Stimulated activated CD8-positive, alpha-beta memory T cell treated with anti-CD3 and anti-CD28 coated beads, Interleukin-12 subunit alpha, Interleukin-12 subunit beta, amount 100 ng/mL, for 1 hour (primary cell): ENCODE measurements at places on chromosomes 6 and 20.
A peak's percentile ranks its signal among the peaks of the same experiment; 100 is the strongest.

GRCh38 chr6:64233746-64234145, 598.1 kb downstream of the PHF3 start:
- DNase-seq, result no peak

GRCh38 chr6:157410045-157410444, 29.1 kb downstream of the ZDHHC14 start:
- DNase-seq, result no peak

- no peak for DNase-seq
These were observed 32.3 kb upstream of the TRDN start for GRCh38 chr6:123668965-123669591.

- no peak for DNase-seq
These were observed 111.2 kb downstream of the SCML4 start for GRCh38 chr6:107712665-107713551.

DNA sequence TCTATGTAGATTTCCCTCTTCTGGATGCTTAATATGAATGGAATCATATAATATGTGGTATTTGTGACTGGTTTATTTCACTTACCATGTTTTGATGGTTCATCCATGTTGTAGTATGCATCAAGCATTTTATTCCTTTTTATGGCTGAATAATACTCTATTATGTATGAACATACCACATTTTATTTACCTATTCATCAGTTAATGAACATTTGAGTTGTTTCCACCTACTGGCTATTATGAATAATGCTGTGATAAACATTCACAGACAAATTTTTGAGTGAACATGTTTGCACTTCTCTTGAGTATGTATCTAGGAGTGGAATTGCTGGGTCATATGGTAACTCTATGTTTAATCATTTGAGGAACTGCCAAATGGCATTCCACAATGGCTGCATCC, 14.9 kb upstream of the ZNF451 start:
- DNase-seq, result no peak

DNA sequence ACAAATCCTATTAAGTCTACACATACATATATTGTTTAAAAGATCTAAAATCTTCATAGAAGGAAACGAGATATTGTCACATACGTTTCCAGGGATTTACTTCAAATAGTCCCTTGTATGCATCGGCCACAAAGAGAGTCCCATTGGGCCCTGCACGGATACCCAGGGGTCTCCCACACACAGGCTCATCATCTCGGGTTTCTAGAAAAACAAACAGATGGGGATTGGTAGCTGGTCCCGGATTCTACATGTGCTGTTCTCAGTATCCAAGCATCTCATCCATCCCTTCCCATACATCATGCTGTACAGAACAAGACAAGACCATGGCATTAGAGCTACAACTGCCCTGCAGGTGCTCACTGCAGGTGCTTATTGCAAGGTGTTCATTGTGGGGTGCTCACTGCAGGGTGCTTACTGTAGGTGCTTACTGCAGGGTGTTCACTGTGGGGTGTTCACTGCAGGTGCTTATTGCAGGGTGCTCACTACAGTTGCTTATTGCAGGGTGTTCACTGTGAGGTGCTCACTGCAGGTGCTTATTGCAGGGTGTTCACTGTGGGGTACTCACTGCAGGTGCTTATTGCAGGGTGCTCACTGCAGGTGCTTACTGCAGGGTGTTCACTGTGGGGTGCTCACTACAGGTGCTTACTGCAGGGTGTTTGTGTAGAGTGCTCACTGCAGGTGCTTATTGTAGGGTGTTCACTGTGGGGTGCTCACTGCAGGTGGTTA, 21.0 kb downstream of the APMAP start:
- no peak for DNase-seq

GRCh38 chr6:89298680-89299465, 16.2 kb downstream of the GABRR2 start:
- DNase-seq, result peak; percentile 20

- no peak for DNase-seq
These were observed 303 bp downstream of the ILRUN start for GRCh38 chr6:34696189-34696738.

- no peak for DNase-seq
These were observed 16.2 kb downstream of the KCNK17 start for GRCh38 chr6:39298061-39298460.

DNA sequence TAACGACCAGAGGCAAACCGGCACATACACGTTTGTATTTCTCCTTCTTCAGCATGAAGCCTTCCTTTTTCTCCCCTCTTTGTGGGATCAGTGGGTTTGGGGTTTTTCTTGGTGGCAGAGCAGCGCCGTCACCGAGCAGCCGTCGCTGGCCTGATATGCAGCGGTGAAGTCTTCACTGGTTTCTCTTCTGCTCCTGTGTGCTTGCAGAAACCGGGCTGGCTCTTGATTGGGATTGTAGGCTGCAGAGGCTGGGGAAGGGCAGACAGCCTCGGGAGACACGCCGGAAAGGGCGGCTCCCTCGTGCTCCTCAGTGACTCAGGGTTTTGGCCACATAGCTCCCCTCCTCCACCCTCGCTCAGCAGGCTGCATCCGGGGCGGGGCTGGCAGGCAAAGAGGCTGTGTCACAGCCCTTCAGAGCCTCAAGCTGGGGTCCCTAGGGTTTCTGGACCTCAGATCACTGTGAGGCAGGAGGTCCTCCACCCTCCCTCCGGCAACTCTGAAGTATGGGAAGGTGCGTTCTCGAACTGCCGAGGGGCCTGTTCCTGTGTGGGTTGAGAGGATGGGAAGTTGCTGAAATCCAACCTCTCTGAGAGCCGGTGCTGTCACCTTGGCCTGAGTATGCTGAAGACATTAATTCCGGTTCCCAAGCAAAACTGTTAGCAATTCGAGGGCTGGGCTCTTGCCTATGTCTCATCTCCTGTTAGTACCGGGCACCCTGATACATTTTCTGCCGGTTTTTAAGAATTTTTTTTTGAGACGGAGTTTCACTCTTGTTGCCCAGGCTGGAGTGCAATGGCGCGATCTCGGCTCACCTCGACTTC, 24.2 kb downstream of the NQO2 start:
- peak; percentile 87 for DNase-seq

- no peak for DNase-seq
These were observed 42.2 kb downstream of the FLRT3 start for GRCh38 chr20:14295238-14295637.

DNA sequence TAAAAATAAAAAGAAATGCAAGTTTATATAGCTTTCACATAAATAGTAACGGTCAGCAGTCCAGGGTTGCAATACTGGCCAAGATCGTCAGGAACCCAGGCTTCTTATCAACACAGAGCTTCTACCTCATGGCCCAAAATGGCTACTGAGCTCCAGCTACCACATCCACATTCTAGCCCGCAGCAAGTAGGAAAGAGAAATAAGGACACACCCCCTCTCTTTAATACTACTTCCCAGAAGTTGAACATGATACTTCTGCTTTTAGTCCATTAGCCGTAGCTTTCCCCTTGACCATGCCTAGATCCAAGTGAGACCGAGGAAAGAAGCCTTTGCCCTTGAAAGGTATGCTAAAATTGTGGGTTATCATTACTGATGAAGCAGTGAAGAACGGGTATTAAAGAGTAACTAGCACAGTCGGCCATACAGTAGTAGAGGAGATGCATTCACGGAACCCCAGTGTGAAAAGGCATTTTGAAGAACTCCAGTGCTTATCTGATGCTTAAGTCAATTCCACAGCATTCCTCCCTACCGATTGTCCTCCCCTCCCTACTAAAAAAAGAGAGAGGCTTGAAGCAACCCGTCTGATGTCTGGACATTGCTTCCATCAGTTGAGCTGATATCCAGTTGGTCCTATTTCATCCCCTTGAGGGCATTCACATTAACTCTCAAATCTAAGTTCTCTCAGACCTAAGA, 226.9 kb upstream of the RREB1 start:
- no peak for DNase-seq

DNA sequence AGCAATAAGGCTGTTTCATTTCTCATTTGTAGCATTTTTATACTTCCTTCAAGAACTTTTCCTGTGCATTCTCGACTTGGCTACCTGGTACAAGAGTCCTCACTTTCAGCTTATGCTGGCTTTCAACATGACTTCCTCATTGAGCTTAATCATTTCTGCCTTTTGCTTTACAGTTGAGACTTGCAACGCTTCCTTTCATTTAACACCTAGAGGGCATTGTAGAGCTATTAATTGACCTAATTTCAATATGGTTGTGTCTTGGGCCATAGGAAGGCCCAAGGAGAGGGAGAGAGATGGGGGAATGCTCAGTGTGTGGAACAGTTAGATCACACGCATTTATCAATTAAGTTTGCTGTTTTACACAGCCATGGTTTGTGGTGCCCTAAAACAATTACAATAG, 37.2 kb downstream of the SLC22A2 start:
- no peak for DNase-seq

DNA sequence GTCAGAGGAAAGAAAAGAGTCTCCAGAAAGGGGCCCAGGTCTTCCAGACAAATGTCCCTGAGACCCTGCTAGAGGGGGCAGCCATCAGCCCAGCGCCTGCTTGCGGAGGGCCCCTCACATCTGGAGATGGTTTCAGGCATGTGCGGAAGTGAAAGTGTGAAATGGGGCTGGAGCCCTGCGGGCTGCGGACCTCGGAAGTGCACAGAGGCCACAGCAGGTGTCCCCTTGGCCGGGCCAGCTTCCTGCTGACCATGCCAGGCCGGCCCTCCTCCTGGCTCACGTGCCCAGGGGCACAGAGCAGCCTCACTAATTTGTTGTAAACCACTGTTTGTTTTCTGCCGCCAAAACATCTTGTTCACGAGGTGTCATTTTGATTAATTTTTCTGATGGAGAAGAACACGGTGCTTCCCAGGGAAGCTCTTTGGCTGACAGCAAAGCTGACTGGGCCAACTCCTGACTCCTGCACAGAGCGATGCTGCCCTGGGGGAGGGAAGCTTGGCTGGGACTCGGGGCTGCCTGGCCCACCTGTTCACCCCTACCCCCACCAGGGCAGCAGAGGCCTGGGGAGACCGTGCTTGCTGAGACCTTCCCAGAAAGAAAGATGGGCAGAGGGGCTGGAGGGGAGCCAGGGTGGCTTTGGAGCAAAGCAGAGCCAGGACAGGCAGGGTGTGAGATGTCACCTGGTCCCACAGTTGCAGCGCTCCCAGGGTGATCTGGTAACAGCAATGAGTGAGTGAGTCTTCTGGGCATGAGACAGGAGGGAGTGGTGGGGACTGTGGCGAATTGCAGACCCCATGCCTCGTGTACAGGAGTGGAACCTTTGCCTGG, 54.2 kb downstream of the BCAS4 start:
- no peak for DNase-seq

- no peak for DNase-seq
These were observed at the start of the genes DUSP15 and TTLL9 for GRCh38 chr20:31869942-31870725. TSS of gene DUSP15 (minus strand) at chr20:31870527. CDS start at chr20:31870337, 190 bp downstream. TSS of gene TTLL9 (plus strand) at chr20:31870634. CDS start at chr20:31871127, 493 bp downstream.

- DNase-seq, result no peak
These were observed 49.9 kb downstream of the PIGU start for GRCh38 chr20:34626992-34627391.
